A549 treated with dexamethasone at 1 μM for 4 hours (cell line): ENCODE measurements at places on chromosomes 7 and 10. TPM values are rescaled to one million over a fixed set of nuclear protein-coding genes. Genes with fewer than 3 reads are reported as not detected.

The TMEM236 gene
- 0.04 to 0.05 TPM (median 0.05 TPM) in 3 of 5 replicates, not detected in the others for total RNA-seq

The DYDC1 gene
- total RNA-seq, result not detected in 5 replicates

The TES gene
- total RNA-seq, result 58.5 to 84.6 TPM (median 75.3 TPM) in 5 replicates

The SLC29A4 gene
- 9.4 to 17.9 TPM (median 15.5 TPM) in 5 replicates for total RNA-seq

The ACHE gene
- total RNA-seq, result 1.6 to 3.3 TPM (median 2.6 TPM) in 5 replicates
